Suppressor macrophage (primary cell): ENCODE measurements at places on chromosomes 7 and 10.

- DNase-seq: no peak
Observed at GRCh38 chr7:151658778-151659177, 139.1 kb upstream of the RHEB start.

DNA sequence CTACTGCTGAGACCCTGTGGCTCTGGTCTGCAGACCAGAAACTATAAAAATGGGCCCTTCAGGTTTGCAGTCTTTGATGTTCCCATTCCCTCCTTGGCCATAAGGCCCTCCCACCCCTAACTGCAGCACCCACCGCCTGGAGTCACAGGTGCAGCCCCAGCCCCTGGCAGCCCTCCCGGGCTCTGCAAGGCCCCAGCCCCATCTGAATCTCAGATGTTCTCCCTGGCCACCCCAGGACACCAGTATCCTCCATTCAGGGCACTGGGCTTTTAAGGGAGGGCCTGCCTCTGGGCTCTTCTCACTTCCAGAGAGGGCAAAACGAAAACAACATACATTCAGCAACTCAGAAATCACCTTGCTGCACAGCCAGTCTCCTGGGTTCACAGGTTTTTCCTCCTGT, 107.7 kb upstream of the RET start:
- DNase-seq: no peak

- no peak for DNase-seq
Observed at GRCh38 chr7:139471740-139472353, 11.6 kb downstream of the KLRG2 start.

DNA sequence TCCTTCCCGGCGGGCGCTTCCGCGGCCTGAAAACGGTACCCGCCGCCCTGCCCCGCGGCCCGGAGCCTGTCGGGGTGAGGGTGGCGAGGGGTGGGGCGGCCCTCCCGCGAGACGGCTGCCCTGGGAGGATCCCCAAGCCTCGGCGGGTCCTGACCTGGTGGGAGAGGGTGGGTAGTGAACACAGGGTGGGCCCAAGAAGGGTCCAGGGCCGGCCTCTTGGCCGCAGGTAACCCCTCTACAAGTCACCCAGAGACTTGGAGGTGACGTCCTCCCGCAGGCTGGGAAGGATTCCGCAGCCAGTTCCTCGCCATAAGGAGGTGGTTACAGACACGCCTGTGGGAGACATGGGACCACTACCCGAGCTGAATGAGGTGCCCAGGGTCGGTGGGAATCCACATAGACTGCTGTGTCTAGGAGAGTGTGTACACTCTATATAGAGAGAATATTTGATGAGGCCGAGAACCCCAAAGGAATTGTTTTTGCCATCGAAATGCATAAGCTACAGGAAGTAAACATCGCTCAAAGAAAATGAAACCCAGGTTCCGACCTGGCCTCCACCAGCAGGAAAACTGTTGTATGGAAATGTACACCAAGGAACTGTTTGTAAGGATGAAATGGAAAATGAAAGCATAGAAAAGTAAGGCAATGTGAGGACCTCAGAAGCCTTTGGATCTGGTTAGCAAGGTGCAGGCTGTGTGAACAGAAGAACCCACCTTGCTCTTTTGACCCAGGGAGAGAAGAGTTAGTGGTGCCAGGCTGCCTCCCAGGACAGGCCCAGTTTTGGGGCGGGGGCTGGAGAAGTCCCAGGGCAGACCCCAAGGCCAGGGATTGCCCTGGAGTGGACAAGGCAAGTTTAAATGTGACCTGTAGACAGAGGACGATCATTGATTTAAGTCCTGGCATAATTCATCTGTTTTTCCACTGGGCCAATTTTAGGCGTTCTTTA, 659 bp downstream of the OPTN start:
- peak; percentile 36 for DNase-seq

GRCh38 chr10:35453855-35454532, 117.7 kb downstream of the CCNY start:
- DNase-seq: peak; percentile 77

DNA sequence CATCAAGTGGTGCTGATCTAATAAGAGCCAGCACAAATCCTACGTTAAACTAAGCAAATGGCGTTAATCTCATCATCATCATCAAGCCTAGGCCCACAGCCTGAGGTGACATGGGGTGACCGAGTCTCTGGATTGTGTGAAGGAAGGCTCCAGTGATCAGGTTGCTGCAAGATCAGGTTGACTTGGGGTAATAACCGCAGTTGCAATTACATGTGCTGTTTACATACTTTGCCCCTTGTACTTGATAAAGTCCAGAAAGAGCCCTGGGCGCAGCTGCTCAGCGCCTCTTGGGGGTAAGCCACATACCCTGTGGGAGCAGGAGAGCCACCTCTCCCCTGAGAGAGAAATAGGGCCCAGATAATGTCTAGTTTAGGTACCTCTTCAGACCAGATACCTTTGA, 228.1 kb downstream of the WDR11 start:
- no peak for DNase-seq

DNA sequence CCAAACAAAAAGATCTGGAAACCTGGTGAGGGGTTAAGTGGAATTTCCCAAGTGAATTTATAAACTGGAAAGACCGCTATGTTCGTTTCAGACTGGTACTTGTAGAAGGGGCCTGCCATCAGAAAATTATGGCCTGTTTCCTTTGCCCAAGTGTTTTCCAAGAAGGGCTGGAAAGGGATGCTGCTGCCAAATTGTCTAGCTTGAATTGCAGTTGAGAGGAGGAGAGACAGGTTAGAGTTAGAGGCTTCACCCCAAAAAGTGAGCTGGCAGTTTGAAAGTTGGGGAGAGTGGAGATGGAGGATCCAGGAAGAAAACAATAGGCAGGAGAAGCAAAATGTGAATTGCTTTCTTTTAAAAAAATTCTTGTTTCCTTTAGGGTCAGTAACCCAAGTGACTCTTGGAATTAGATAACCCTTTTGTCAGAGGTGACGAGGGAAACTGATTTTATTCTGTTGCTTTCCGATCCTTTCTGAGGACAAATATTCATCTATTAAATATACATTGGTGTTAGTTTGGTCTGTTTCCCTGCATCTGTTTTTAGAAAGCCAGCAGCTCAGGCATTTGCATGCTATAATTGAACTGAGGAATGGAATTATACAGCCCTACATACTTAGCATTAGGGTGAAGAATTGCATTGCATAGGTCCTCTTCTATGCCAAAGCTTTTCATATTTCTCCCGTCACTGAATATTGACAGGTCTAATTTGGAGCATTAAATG, 82.5 kb upstream of the PRR15 start:
- DNase-seq: no peak

DNA sequence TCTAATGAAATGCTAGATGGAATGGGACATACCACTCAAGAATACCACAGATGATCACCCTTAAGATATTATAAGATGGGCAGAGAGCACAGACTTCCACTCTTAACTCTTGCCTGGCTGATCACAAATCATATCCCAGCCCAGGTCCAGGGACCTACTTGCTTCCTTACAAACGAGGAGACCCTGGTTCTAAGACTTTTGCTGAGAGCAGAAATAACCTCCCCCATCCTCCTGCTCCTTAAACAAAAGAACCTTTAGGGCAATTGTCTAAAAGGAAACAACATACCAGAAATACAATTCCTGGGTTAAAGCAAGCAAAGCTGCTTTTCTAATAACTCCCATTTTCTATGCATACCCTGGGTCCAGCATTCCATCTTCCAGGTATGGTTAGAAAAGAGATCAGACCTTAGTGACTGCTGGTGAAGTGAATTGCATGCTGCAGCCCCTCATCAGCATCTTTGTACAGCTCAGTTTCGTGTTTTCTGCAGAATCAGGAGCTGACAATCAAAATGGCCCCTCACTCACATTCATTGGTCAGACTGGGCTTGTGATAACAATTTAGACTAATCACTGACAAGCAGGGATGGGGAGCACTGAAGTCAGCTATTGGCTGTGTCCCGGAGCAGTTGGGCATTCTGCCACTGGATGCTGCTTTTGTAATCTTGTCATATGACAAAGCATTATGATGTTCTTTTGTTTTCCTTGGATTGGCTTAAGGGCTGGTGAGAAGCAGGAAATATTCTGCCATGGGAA, 14.6 kb downstream of the IFIT3 start:
- peak; percentile 30 for DNase-seq

- DNase-seq: no peak
Observed at GRCh38 chr10:122012731-122013130, 23.8 kb downstream of the TACC2 start.

- no peak for DNase-seq
Observed at GRCh38 chr7:96297876-96298275, 24.0 kb downstream of the SLC25A13 start.

DNA sequence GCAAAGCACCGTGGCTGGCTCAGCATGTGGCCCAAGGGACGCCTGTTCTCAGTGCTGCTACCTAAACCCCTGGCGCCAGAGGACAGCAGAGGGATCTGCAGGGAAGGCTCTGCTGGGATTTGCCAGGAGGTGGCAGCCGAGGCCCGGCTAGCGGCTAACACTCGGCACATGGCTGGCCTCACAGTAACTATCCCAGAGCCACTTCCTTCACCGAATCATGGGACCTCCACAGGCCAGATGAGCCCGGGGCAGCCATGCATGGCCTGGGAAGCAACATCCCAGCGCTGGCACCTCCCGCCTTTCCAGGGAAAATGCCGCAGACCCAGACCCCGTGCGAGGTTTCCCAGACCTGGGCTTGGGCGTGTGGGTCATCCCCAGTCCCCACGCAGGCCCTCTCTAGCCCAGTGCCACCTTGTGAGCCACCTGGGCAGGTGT, 36.4 kb downstream of the DPYSL4 start:
- DNase-seq: peak; percentile 89

GRCh38 chr7:519484-520390, at the start of gene PDGFA:
TSS of gene PDGFA (minus strand) at chr7:519846. CDS start at chr7:519001, 845 bp downstream.
- DNase-seq: peak; percentile 57

GRCh38 chr7:127417346-127417745, 24.8 kb upstream of the ZNF800 start:
- no peak for DNase-seq

DNA sequence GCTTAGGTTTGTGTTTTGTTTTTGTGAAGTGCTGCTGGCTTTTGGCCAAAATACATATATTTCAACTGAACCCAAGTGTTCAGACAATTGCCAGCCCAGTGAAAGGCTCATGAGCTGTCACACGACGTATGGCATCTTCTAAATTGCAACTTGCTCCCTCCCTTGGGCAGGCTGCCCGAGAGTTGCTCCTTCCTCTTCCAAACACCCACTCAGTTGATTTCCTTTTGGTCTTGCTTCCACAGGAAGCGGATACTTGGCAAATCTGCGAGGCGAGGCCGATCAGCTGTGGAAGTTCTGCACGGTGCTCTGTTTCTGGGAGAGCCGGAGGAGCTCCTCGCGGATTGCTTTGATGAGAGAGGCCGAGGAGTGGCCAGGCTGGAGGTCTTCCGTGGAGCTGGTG, 39.6 kb upstream of the ATP6V0A4 start:
- no peak for DNase-seq

- no peak for DNase-seq
Observed at GRCh38 chr10:130761788-130762301, 549.7 kb downstream of the TCERG1L start.

- peak; percentile 62 for DNase-seq
Observed at GRCh38 chr7:44309271-44310091, 15.9 kb downstream of the CAMK2B start.

GRCh38 chr7:5360451-5360850, 63.2 kb downstream of the TNRC18 start:
- no peak for DNase-seq

- DNase-seq: no peak
Observed at GRCh38 chr7:23709081-23709750, 803 bp upstream of the STK31 start.

DNA sequence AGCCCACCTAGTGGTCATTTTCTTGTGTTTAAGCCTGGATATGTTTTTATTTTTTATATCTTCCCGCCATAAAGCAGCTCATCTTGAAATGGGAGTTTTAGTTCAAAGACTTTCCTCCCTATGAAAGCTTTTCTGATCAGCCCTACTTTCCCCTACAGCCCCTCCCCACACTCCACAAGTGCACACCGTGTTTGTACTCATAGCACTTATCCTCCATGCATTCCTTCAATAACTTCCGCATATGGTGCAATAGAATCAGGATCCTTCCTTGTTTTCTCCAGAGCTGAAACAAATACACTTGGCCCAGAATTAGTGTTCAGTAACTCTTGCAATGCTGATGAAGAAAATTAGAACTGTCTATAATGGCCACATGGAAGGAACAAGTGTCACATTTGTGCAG, 235.9 kb downstream of the KCNMA1 start:
- DNase-seq: no peak

GRCh38 chr10:117254774-117255735, 14.1 kb downstream of the SLC18A2 start:
- DNase-seq: no peak

DNA sequence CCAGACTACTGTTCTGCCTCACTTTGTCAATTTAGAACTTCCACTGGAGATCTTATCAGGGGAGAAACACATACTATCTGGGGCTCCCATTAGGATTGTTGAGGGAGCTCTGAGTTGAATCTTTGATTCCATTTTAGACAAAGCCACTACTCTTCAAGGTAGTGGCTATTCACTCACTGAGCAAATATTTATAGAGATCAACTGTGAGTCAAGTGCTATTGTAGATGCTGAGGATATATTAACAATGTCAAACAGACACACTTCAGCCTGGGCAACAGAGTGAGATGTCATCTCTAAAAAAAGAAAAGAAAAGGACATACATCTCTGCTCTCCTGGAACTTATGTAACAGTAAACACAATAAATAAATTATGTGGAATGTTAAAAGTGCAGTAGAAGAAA, 315.3 kb downstream of the PTEN start:
- DNase-seq: no peak

- no peak for DNase-seq
Observed at GRCh38 chr10:90205340-90205739, 503.9 kb downstream of the KIF20B start.

GRCh38 chr7:27154901-27155815, 1.3 kb downstream of the HOXA7 start:
- DNase-seq: no peak

GRCh38 chr10:94102436-94102835, 108.7 kb downstream of the PLCE1 start:
- DNase-seq: no peak

DNA sequence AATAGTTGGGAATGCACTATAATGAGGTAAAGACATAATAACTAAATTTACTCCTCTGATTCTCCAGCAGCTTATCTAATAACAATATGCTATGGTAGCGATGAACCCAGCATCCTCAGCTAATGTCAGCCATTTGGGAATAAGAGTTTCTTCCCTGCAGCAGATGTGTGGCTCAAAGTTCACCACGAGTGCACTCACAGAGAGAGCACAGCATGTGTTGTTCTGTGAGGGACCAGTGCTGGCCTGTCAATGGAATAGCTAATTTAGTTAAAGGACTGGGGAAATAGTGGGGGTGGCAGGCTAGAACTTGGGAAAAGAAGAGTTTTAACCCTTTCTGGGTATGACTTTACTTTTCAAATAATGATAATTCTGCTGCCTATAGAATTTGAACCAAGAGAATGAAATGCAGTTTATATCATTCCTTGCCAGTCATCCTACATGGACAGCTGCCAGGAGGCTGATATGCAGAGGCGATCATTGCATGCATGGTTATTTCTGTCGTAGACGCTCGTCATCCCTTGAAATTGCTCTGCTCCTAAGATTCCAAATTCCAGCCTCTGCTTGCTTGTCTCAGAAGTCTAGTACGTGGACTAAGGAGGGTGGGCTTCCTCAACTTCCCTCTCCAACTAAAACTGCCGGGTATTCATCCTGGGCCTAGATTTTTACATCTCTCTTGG, 355.6 kb downstream of the RNLS start:
- no peak for DNase-seq

- DNase-seq: no peak
Observed at GRCh38 chr10:97580421-97581367, 3.5 kb upstream of the HOGA1 start.
